ENCODE measurements at places on chromosomes 16 and 17. TPM values are rescaled to one million over a fixed set of nuclear protein-coding genes. Genes with fewer than 3 reads are reported as not detected.
A peak's percentile ranks its signal among the peaks of the same experiment; 100 is the strongest.

ANKFN1 gene
- 0.06 TPM for polyA plus RNA-seq

SEPTIN1 gene
- not detected for polyA plus RNA-seq

ARHGDIA gene
- polyA plus RNA-seq, result 65.7 TPM

BANP gene
- 10.0 TPM for polyA plus RNA-seq

SULT1A4 gene
- polyA plus RNA-seq, result 0.89 TPM

ABCC11 gene
- polyA plus RNA-seq, result 0.33 TPM

DNA sequence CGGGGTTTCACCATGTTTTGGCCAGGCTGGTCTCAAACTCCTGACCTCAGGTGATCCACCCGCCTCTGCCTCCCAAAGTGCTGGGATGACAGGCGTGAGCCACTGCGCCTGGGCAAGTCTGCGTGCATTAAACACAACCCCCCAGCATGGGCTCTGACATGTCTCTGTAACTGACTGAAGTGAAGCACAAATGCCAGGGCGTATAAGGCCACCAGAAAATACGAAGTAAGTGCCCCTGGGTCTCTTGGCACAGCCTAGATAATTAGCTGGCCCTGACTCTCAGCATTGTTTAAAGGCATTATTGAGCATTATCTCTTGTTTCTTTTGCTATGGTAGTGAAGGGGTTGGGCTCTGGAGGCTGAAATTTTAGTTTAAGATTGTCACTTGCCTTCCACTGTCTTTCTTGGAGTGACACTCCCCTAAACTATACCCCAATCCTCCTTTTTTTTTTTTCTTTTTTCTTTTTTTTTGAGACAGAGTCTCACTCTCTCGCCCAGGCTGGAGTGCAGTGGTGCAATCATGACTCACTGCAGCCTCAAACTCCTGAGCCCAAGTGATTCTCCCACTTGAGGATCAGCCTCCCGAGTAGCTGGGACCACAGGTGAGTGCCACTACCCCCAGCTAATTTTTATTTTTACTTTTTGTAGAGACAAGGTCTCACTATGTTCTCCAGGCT, 8.2 kb upstream of the SEC14L1 start:
- DNase-seq, result no peak

DNA sequence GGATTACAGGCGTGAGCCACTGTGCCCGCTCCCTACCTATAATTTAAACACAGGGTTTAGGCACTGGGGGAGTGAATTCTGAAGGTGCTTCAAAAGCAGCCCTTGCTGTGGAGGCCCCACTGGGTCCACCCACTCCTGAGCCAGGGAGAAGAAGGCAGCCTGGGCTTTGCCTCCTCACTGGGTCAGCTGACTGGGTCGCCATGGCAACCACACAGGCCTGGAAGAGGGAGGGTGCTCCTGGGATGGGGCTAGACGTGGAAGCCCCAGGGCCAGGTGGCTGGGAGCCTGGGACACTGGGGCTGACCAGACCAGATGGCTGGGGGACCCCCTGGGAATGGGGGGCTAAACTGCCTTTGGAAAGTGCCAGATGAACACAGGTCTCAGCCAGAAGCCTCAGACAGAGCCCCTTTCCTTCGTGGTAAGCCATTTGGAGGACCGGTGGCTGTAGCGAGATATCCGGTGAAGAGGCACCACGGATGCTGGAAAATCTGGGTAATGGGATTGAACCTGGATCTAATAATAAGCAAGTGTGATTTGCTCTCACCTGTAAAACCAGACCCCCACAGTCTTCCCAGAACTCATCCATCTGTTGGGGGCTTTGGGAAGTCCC, 32.9 kb downstream of the TRARG1 start:
- DNase-seq, result no peak

DNA sequence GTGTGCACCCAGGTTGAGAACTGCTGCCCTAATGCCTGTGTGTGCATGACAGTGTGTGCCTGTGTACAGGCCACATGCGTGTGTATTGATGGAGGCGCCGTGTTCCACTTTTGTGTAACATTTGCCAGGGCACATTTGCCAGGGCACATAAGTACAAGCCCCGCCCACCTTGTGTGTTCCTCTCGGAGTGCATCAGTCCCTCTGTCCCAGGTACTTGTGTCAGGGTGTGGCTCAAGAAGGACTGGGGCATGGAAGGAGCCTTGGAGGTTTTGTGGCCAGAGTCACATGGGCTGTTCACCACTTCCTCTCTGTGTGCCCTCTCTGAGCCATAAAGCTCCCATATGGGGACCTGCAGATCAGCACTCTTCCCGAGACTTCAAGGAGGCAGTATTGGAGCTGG, 73.9 kb downstream of the MRM1 start:
- DNase-seq, result no peak

GRCh38 chr16:89599451-89599858, 14.0 kb upstream of the DPEP1 start:
- no peak for DNase-seq

DNA sequence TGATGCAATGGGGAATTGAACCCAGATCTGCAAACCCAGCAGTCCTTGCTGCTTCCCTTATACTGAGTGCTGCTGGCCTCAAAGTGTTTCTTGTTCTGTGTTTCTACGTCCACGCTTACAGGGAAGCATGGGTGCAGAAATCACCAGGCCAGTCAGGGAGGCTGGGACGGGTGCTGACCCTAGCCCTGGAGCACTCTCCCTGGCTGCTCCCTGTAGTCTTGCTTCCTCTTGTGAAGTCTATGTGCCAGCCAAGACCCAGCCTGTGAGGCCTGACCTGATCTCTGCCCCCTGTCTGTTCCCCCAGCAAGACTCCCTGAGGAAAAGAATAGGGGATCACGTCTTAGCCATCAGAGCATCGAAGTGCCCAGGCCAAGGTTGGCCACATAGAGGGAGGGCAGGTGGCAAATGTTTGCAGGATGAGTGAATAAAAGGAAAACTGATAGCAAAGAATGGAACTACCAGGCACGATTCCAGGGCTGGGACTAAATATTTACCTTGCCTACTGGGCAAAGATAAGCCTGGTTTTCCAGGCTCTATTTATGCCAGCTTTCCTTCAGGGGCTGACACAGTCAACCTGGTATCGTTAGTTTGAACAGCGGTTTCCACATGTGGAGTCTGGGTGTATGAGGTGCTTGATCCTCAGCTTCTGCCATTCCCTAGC, 41.2 kb upstream of the RHOT1 start:
- DNase-seq, result no peak

GRCh38 chr16:68093816-68094613, 8.8 kb downstream of the NFATC3 start:
- DNase-seq, result no peak

GRCh38 chr16:86664522-86665318, 86.4 kb downstream of the FOXL1 start:
- peak; percentile 95 for DNase-seq

DNA sequence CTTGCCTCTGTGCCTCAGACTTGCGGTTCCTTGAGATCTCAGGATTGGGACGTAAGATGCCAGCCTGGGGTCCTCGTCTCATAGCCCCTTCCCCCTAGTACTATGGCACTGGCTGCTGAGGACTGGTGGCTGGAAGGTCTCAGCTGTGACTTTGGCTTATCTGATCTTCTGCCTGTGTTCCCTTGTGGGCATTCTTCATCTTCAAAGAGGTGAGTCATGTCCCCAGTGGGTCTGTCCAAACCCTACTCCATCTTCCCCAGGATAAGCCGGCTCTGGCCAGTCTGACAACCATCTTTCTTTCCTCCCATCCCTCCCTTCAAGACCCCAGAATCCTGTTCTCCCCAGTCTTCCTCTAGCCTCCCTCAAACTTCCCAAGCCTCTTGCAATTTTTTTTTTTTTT, 3.6 kb downstream of the CD19 start:
- no peak for DNase-seq

DNA sequence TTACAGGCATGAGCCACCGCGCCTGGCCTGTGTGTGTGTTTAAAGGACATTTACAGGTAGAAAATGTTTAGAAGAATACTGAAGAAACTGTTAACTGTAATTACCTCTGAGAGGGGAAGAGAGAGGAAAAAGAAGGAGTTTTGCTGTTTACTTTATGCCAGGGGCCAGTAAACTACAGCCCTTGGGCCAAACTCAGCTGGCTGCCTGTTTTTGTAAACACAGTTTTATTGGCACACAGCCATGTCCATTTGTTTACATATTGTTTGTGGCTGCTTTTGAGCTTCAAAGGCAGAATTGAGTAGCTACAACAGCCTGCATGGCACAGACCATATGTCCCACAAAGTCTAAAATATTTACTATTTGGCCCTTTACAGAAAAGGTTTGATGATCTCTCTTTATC, 76.4 kb downstream of the GPR139 start:
- DNase-seq, result no peak

GRCh38 chr16:21162661-21163151, 4.2 kb downstream of the LDAF1 start:
- DNase-seq, result no peak

DNA sequence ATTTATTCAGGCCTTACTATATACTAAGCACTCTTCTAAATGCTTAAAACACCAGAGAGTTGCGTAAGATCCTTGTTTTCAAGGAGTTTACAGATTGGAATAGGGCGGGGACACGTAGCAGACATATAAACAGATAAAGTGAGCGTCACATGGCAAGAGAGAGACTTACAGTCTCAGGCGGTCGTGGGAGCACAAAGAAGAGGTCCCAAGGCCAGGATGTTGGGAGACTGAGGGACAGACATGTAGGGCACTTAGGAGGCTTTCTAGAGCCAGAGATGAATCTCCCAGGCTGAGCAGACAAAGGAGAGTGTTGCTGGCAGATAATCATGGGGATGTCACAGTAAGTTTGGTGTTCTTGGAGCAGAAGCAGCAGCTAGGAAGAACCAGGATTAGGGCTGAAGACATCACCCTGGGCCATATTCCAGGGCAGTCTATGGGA, 119.1 kb upstream of the ANKFN1 start:
- DNase-seq, result no peak

DNA sequence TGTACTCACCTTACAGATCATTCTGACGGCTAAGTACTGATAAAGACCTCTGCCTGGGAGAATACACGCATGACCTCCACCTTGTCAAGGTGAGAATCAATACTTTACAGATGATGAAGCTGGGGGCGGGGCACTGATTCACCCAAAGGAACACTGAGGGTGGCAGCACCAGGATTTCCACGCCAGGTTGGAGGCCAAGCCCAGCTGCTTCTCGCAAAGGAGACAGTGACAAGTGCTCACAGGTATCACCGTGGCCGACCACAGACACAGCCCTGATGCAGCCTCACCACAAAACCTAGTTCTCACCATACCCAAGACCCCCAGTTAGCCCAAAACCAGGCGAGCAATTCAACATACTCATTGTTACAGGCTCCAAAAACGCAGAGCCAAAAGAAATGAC, 434.2 kb downstream of the SOX9 start:
- no peak for DNase-seq

DNA sequence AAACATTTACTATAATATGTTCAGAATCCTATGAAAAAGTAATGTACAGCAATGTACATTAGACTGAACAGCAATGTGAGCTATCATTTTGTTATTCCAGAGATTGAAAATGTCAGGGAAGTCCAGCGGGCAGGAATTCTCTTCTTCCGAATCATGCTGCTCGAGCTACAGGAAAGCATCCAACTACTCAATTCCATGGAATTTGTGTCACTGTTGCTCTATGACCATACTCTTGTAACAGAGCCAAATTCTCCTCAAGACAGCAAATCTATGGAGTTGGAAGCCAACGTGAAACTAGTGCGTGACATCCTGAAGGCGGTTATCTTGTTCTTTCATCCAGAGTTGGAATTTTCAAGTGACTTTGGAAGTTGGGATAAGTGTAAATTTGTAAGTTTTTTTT, 24.8 kb upstream of the NSRP1 start:
- DNase-seq, result no peak

DNA sequence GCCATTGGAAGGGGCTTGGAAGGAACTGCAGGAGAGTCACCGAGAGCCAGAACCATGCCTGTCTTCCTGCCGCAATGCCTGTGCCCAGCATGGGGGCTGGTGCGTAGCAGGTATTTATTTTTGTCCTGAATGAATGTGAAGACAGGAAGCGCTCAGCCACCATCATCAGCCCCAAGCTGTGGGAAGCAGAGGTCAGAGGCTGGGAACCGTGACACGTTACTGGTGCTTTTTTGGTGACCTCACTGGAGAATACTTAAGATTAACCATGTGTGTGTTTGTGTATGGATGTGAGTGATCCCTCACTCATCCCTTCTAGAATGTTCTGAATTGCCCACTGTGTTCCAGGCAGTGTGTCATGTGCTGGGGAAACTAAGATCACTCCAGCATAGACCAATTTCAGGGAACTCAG, 343.8 kb downstream of the SNX29 start:
- no peak for DNase-seq

GRCh38 chr17:81609541-81610311, 27.2 kb downstream of the NPLOC4 start:
- DNase-seq, result no peak

GRCh38 chr17:45382226-45382625, 50.4 kb downstream of the ARHGAP27 start:
- DNase-seq, result peak; percentile 70

GRCh38 chr17:82407255-82407654, 10.9 kb upstream of the HEXD start:
- DNase-seq, result no peak
